ENCODE measurements at places on chromosomes 1 and 21.
A peak's percentile ranks its signal among the peaks of the same experiment; 100 is the strongest.

DNA sequence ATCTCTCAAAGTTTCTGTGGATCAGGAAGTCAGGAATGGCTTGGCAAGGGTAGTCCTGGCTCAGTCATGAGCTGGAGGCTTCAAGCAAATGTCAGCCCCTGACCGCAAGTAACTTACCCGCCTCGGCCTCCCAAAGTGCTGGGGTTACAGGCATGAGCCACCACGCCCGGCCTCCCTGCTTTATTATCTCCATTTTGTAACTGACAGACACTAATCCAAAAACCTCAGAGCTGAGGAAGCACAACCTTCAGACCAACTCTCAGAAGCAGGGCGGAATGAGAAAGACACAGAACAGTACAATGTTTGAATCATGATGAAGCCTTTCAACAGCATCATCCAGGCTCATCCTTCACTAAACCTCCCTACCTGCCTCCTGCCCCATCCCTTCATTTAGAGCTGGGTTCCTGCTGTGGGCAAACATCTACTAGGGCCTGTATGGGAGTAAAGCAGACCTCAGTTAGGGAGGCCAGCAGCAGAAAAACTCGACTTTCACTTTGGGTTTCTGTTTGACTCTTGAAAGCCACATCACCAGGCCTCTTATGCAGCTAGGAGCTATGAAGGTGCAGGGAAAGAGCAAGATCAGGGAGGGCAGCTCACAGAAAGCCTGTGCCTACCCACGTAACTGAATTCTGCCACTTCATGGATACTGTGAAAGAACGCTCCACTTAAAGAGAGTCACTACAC, 84.4 kb upstream of the RAB4A start:
- peak; percentile 37 for DNase-seq

GRCh38 chr1:204343802-204344201, 15.9 kb downstream of the PLEKHA6 start:
- no peak for DNase-seq

DNA sequence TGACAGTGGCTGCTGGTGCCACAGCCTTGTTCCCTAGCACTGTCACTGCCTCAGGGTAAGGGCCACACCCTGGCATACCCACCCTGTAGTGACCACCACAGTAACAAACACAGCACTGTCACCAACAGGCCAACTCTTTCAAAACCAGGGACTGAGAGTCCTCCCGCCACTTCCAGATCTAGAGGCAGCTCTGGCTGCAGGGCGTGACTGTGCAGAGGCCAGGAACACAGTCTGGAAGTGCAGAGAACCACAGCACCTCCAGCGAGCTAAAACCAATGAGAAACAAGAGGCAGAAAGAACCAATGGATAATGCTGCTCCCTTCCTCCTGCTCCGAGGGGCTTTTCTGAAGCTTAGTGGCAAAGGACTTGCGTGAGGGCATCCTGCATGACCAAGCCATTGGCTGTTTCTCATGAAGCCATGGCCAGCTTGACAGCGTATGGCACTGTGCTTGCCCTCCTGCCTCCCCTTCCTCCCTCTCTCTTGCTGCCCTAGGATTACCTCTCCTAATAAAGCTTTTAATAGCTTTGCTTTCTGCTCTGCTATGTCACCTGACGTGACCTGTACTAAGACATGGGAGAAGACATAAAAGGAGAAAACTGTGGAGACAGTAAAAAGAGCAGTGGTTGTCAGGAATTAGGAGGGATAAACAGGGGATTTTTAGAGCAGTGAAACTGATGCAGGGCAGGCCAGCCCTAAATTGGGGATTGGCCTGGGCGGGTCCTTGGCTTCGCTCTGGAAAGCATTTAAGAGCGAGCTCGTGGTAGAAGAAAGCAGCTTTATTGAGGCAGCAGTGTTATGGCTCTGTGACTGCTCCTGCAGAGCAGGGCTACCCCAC, 7.2 kb downstream of the PARP1 start:
- no peak for DNase-seq

DNA sequence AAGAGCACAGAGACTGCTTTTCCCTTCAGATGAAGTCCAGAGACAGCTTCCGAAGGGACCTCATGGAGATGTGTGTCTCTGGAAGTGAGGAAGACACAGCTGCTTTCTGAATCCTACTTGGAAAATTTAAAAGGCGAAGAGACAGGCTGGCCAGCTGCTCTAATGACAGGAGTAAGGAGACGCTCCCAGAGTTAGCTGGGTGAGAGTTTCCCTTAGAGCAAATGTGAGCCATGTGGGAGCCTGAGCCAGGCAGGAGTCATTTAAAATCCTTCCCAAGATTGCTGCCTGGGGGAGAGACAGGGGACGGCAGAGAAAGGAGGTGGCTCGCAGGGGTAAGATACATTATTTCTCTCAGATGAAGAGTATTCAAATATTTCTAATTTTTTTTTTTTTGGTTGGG, 53.1 kb downstream of the ZNF326 start:
- no peak for DNase-seq

Data from stimulated activated CD4-positive, alpha-beta T cell treated with anti-CD3 and anti-CD28 coated beads, Interleukin-15, amount 100 ng/mL, for 24 hours (primary cell).